Muscle of arm (tissue), 14 donors: ENCODE measurements at places on chromosomes 3 and 15. TPM values are rescaled to one million over a fixed set of nuclear protein-coding genes. Genes with fewer than 3 reads are reported as not detected.

Gene NR1I2
- polyA plus RNA-seq: 0.29 TPM

Gene STAB1
- polyA plus RNA-seq: 54.1 TPM

GRCh38 chr3:189286188-189286587, 114.4 kb downstream of the TPRG1 start:
- no peak for DNase-seq

- DNase-seq: no peak
Measured at GRCh38 chr3:122025296-122025695, 3.2 kb upstream of the ILDR1 start.

- peak; percentile 6 for DNase-seq
Measured at GRCh38 chr3:169694117-169694516, 30.6 kb upstream of the MECOM start.

- DNase-seq: peak; percentile 72
Measured at GRCh38 chr3:8529181-8529637, 27.6 kb downstream of the LMCD1 start.

DNA sequence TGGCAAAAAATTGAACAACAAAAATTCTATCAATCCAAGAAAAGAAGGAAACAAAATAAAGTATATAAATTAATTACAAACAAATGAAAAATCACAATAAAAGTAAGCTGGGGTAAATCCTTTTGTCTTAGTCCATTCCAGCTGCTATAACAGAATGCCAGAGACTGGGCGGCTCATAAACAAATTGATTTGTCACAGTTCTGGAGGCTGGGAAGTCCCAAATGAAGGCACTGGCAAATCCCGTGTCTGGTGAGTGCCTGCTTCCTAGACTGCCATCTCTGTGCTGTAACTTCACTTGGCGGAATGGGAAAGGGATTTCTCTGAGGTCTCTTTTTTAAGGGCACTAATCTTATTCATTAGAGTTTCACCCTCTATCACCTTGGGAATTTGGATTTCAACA, 53.6 kb upstream of the RPL35A start:
- DNase-seq: no peak

GRCh38 chr3:97102641-97103040, 288.2 kb downstream of the EPHA6 start:
- DNase-seq: no peak

Gene CLRN1
- 0.48 TPM for polyA plus RNA-seq

GRCh38 chr15:49229922-49230321, 59.9 kb downstream of the GALK2 start:
- DNase-seq: no peak

- DNase-seq: no peak
Measured at GRCh38 chr3:194450341-194450740, 36.5 kb downstream of the ATP13A3 start.

DNA sequence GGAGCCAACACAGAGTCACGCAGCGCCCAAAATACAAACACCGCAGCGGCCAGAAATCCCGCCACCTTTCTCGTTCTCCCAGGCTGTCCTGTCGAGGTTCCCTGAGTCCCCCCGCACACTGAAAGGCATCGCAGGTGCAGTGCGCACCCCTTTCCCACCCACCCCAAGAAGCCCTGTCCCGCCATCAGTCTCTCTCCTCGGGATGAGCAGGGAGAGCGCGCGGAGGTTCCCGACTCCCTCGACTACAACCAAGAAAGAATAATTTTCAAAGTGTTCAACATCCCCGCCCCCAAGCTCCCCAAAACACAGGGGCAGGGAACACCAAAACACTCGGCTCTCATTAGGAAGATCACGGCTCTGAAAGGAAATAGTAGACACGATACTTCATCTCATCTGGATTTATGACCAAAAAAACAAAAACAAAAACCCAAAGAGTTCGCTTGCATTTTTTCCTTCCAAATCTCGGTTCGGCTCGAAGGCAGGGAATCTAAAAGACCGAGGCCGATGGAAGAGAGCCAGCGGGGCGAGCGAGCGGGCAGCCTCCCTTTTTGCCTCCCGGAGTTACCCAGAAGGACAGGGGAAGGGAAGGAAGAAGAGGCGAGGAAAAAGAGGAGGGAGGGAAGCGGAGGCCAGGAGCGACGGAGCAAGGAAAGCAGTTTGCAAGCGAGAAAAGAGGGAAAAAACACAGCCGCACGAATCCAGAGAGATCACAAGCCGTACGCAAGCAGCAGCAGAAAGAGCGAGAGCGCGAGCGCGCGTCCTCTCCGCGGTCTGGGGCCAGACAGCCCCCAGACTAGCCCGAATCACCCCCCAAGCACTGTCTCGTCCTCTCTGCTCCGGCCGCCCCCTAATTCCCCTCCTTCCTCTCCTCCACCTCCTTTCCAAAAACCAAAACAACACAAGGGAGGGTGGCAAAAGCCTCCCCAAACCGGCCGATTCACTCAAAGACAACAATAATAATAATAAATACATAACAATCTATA, 808 bp downstream of the BCL6 start:
- peak; percentile 85 for DNase-seq

- no peak for DNase-seq
Measured at GRCh38 chr3:41956574-41956973, 5.3 kb downstream of the ULK4 start.

DNA sequence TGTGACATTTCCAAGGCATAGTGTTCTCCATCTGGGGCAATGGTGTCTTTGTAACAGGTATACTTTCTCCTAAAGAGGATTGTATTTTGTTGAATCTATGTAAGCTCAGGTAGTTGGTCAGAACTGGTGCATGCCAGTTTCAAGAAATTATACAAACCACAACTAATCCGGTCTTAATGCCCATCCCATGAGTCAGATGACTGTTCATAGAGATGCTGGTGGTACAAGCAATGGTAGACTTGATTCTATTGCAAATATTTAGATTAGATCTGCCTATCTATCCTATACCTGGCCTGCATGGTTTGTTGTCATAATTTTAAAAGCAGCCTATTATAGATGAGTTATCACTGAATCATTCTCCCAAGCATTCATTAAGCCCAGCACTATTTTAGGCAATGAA, 43.5 kb downstream of the ATP13A5 start:
- DNase-seq: no peak

- no peak for DNase-seq
Measured at GRCh38 chr15:54187325-54187724, 209.1 kb downstream of the UNC13C start.
